ENCODE measurements at places on chromosomes 5 and 9. TPM values are rescaled to one million over a fixed set of nuclear protein-coding genes. Genes with fewer than 3 reads are reported as not detected.

Gene CMYA5
- 0.13 TPM for total RNA-seq

Gene LRRTM2
- total RNA-seq = not detected

- no peak for DNase-seq
Observed at GRCh38 chr5:10520706-10521105, 43.2 kb upstream of the ANKRD33B start.

DNA sequence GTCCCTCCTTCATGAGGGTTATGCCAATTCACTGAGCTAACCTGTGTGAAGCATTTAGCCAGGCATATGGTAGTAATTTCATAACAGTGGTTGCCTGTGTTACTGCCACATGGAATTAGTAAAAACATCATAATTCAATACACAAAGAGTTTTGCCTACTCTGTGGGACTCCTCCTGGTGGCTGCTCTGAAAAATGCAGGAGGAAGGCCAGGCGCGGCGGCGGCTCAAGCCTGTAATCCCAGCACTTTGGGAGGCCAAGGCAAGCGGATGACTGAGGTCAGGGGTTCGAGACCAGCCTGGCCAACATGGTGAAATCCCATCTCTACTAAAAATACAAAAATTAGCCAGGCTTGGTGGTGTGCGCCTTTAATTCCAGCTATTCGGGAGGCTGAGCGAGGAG is 547.3 kb downstream of the CDK5RAP2 start:
- no peak for DNase-seq

Gene KCNMB1
- not detected for total RNA-seq

Gene FAM163B
- total RNA-seq = 2.6 TPM

Gene ABCA1
- 18.9 TPM for total RNA-seq

Gene LIFR
- not detected for total RNA-seq

DNA sequence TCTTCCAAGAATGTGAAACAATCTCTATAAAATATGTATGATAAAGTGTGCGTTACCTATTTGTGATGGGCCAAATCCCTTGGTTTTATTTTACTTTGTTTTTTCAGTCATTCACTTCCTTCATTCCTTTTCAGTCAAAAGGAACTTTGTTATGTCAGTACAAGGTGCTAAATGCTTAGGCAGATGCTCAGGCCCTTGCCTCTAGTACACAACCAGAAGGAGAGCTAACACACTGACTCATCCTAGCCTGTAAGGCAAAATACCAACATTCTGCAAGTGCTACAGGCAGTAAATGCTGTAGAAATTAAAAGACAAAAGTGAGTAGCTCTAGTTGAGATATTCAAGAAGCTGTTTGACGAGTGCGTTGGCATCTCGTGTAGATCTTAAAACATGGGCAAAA is 49.4 kb downstream of the TRPM6 start:
- DNase-seq = no peak

Gene DIPK1B
- 0.74 TPM for total RNA-seq

DNA sequence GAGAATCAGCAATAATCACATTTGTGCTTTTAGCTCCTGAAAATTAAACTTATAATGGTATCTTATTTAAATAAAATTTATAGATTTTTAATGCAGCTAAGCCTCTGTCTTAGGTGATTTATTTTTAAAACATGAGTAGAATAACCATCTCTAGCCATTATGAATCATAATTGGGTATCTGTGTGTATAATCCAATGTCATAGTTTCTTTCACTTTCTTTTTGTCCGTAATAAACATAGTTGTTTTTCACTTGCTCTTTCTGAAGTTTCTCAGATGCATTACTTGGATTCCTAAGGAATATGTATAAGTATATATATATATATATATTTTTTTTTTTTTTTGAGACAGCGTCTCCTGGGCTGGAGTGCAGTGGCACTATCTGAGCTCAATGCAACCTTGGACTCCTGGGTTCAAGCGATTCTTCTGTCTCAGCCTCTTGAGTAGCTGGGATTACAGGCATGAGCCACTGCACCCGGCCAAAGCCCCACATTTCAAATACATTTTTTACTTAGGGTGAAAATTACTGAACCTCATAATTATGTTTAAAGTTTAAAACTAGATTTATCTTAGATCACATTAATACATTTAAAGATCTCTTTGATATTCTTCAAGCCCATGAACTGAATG is 377.1 kb downstream of the PRDM9 start:
- DNase-seq = no peak

- no peak for DNase-seq
Observed at GRCh38 chr9:116020801-116021200, 132.8 kb upstream of the PAPPA start.

- peak; percentile 53 for DNase-seq
Observed at GRCh38 chr5:76556511-76557221, 66.5 kb downstream of the F2RL2 start.

Gene PCDHB16
- total RNA-seq = not detected

Gene RMRP
- 12,624 TPM for total RNA-seq

DNA sequence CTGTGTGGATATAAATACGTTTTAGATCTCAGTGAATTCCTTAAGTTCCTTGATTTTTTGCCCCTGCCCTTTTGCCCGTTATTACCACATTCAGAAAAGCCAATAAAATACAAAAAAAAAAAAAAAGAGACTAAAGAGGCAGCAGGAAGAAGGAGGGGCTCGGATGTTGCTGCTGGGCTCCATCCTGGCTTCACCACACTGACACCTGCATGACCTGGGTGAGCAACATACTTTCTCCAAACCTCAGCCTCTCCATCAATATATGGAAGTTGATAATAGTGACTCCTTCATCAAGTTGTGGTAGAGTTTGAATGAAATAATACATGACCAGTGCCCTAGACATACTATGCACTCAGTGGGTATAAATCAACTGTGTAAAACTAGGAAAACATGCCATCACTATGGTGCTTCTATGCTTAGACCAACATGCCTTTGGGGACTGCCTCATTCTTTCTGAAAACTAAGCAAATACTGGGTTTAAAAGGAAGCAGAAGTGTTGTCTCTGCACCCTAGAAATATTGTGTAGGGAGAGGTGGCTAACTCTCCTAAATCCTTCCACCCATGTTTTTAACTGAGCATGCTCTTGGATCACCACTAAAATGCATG is 243.0 kb downstream of the PIK3R1 start:
- DNase-seq = no peak

Gene ZBED3
- total RNA-seq = 12.6 TPM

GRCh38 chr5:178770621-178771020 is 40.2 kb upstream of the ZNF354A start:
- DNase-seq = no peak

GRCh38 chr9:133027134-133027533 is 3.7 kb upstream of the GTF3C5 start:
- peak; percentile 14 for DNase-seq

Gene MEIKIN
- not detected for total RNA-seq

Gene ANKRD31
- total RNA-seq = 0.13 TPM

- DNase-seq = no peak
Observed at GRCh38 chr9:5825895-5826622, 6.9 kb downstream of the ERMP1 start.

DNA sequence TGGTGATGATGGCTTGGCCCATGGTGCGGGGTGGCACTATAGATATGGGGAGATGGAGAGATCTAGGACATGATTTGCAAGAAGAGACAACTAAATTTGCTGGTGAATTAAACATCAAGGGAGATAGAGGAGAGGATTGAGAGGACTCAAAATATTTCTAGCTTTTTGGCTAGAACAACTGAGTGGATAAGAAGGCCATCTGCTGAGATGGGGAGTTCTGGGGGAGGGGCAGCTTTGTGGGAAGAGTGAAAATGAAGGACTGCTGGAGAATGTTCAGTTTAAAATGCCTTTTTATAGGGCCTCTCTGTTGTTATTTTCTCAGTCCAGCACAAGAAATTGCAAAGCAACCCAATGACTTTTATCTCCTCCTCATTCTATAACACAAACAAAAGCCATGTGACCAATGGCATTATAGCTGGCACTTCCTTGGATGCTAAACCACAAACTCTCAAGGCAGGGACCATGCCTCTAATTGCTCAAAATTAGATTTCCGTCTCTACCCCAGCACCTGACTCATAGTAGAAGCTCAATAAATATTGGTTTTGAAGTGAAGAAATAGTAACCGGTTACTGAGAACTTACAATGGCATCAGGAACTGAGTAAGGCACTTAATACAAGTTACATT is 29.8 kb downstream of the JAKMIP2 start:
- no peak for DNase-seq

GRCh38 chr9:116162241-116162781 is 8.7 kb downstream of the PAPPA start:
- DNase-seq = no peak

Data from OCI-LY7 (cell line).